ENCODE measurements at places on chromosomes 7 and 10.

DNA sequence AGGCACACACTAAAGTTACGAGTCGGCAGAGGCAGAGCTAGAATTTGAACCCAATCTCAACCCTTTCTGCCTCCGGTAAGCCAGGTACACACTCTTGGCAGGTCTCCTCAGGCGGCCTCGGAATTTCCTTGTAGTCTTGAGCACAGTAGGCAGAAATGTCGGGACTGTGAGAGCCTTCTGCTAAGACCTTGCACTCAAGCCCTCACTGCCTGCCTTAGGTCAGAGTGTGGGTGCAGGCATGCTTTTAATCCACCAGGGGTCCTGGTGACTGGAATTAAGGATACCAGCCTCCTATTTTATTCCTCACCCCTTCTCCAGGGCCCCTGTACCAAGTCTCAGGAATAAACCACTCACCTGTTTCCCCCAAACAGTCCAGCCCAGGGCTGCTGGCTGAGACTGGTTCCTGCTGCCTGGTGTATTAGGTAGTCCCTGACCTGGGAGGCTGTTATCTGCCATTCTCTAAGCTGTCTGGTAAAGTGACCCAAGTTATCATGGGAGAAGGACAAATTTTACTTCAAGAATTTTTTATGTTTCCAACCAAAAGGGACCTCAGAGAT is 855 bp downstream of the ATP6V1F start:
- peak; percentile 69 for DNase-seq

- peak; percentile 2 for DNase-seq
Observed at GRCh38 chr10:83182076-83182475, 957.2 kb upstream of the GHITM start.

DNA sequence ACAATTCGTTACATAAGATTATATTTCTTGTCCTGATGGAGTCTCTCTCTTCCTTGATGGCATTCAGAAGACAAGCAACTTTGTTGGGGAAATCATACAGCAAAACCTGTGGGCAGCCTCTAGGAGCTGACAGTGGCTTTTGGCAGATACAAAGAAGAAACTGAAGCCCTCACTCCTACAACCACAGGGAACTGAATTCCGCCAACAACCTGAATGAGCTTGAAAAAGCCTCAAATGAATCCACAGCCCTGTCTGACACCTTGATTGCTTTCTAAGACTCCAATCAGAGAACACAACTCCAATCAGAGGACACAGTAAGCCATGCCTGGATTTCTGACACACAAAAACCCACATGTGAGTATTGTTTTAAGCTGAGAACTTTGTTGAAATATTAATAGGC is 576.8 kb upstream of the LRRTM3 start:
- DNase-seq = no peak

GRCh38 chr10:104002911-104003310 is 36.0 kb downstream of the SLK start:
- no peak for DNase-seq

- DNase-seq = no peak
Observed at GRCh38 chr10:3829156-3830050, 44.4 kb upstream of the KLF6 start.

DNA sequence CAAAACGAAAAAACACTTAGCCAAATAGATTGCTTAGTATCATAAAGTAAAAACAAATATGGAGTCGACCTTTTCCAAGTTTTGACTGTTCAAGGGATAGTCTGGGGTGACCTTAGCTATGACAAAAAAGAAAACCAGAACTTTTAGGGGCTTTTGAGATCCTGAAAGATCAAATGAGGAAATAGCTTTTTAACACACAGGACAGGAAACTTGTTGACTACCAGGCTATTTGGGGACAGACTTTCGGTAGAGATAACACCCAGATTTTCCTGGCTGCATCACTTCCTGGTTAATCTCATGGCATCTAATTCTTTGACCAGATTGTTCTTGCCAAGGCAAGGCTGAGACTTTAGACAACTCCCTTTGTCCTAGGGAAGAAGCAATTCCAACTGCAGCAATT is 34.5 kb upstream of the EGR2 start:
- no peak for DNase-seq

Data from fibroblast of skin of right quadriceps (primary cell).